Central memory CD8-positive, alpha-beta T cell (primary cell): ENCODE measurements at places on chromosomes 13 and 19.

GRCh38 chr13:96935901-96936300 lies 58.4 kb downstream of the OXGR1 start:
- no peaks in the 10 kb centered on the region for H3K36me3 ChIP-seq
- H3K4me3 ChIP-seq, result no peak overlapping the region
- no peak overlapping the region for H3K27ac ChIP-seq
- DNase-seq, result no peak
- H3K4me1 ChIP-seq, result no peaks in the 10 kb centered on the region

GRCh38 chr13:110769097-110769496 lies 55.6 kb downstream of the ING1 start:
- H3K4me1 ChIP-seq, result no peaks in the 10 kb centered on the region
- DNase-seq, result no peak
- H3K36me3 ChIP-seq, result no peaks in the 10 kb centered on the region
- peaks cover 50% of the 10 kb centered on the region for H3K27me3 ChIP-seq
- no peak overlapping the region for H3K27ac ChIP-seq
- H3K4me3 ChIP-seq, result no peak overlapping the region

DNA sequence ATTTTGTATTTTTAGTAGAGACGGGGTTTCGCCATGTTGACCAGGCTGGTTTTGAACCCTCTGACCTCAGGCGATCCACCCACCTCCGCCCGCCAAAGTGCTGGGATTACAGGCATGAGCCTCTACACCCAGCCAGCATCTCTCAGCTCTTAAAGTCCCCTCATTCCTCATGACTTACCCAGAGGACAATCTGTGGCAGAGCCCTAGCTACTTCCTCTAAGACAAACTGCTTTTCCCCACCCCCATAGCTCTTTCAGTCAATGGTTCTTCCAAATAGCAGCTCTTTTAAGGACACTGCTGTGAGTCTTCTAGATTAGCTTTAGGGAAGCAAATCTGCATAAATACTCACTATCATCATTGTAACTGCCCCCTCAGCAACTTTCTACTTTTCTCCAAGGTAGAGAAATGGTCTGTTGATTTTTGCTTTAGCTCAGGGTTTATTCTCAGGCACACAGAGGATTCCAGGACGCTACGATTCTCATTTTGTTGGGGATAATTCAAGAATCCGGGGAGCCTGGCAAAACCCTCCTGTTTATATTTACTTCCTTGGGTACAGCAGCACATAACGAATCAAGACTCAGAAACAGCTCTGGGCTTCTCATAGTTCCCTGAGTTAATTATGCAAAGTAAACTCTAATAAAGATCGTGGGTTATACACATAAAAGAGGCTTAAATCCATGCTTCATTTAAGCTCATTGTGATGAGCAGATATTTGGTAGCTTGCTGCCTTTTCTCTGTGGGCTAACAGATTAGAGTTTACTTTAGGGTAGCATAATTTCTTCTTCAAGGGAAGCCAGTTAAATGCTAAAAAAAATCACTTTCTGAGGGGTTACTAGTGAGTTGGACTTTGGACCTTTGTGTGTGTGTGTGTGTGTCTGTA lies 357.4 kb downstream of the TDRD3 start:
- no peak overlapping the region for H3K27ac ChIP-seq
- H3K27me3 ChIP-seq, result no peaks in the 10 kb centered on the region
- H3K4me3 ChIP-seq, result no peak overlapping the region

GRCh38 chr13:54185101-54185500 lies 1156.5 kb downstream of the OLFM4 start:
- no peaks in the 10 kb centered on the region for H3K4me1 ChIP-seq
- no peak for DNase-seq
- no peak overlapping the region for H3K4me3 ChIP-seq
- no peak overlapping the region for H3K27ac ChIP-seq
- no peaks in the 10 kb centered on the region for H3K36me3 ChIP-seq
